ENCODE measurements at places on chromosomes 16 and 17.
A peak's percentile ranks its signal among the peaks of the same experiment; 100 is the strongest.

DNA sequence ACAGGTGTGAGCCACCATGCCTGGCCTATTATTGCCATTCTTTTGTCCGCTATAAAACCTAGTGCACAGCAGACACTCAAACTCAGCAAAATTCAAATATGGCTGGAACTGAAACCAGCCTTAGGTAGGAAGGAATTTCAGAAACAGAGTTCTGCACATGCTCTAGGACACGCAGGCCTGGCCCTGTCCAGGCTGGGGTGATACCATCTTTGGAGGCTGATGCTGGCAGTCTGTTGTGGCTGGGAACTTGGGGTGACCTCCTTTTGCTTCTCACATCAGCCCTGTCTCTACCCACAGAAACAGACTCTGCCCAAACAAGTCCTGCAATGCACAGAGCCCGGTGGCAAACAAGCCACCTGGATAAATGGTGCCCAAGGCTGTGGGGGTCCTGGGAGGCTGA is 12.6 kb upstream of the KIFC3 start:
- no peak for DNase-seq

GRCh38 chr17:8345052-8345690 is 5.5 kb downstream of the ODF4 start:
- no peak for DNase-seq

- DNase-seq = no peak
Measured at GRCh38 chr16:56369202-56369601, 56.1 kb downstream of the AMFR start.

DNA sequence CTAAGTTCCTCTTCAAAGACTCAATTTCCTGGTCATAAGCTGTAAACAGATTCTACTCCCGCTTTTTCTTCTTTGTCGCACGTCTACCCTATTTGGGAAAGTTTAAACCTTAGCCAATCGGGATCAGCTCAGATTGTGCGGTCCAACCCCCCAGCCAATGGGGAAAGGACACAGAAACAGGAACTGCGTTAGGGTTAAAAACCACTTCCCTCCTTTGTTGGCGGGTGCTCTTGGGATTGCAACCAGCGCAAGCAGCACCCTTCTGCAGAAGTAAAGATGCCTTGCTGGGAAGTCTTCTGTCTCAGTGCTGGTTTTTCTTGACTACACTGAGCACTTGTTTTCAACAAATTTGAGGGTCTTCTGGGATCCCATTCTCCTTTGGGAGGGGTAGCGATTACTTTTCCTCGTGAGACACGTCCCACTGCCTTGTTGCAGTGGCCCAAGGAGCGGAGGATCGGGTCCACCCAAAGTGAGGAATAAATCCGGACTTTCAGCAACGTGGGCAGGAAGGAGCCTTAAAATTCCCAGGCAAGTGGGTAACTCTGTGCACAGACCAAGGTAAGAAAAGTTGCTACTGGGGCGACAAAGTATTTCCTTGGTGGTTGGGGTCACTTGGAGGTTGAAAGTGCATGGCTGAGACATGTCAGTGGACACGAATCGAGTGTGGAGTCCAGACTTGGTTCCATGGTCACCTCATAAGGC is 1.0 kb upstream of the YPEL3 start:
- no peak for DNase-seq

GRCh38 chr17:12256380-12256995 is 235.8 kb downstream of the MAP2K4 start:
- no peak for DNase-seq

GRCh38 chr17:77479372-77480198 is 338.8 kb downstream of the SEC14L1 start:
- no peak for DNase-seq

DNA sequence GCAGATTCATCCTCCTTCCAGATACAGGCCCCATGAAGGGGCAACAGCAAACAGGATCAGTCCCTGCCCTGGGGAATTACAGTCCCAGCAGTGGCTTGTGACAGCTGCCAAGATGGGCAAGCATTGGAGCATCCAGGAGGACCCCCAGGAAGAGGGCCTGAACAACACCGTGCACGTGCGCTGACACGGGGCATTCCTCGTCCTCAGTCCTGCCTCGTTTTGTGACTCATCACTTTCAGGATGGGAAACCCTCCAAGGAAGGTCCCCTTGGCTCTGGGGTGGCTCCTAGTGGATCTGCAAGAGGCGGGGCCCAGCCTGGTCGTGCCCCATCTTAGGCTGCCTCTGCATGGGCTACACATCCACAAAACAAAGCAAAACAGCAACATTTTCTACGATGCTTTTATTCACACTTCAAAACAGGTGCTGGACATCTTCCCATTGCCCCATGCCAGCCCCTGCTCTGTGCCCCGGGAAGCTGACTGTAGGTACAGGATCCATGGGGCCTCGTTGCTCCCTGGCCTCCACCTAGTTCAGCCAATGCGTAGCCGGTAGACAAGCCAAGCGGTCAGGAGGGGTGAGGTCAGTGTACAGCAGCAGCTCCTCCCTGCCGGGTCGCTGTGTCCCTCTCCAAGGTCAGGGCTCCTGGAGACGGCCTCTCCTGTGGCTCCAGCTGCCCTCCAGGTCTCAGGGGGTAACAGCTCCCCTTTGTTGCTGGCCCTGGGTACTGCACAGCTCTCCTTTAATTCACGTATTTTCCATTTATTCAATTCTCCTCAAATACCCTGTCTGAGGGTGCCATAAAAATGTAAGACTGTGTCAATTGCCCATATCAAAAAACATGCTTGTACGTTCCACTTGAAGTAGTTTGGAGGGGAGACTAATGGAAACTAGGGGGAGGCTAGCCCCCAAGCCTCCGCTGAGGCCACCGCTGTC is 32.2 kb downstream of the ACTG1 start:
- no peak for DNase-seq

DNA sequence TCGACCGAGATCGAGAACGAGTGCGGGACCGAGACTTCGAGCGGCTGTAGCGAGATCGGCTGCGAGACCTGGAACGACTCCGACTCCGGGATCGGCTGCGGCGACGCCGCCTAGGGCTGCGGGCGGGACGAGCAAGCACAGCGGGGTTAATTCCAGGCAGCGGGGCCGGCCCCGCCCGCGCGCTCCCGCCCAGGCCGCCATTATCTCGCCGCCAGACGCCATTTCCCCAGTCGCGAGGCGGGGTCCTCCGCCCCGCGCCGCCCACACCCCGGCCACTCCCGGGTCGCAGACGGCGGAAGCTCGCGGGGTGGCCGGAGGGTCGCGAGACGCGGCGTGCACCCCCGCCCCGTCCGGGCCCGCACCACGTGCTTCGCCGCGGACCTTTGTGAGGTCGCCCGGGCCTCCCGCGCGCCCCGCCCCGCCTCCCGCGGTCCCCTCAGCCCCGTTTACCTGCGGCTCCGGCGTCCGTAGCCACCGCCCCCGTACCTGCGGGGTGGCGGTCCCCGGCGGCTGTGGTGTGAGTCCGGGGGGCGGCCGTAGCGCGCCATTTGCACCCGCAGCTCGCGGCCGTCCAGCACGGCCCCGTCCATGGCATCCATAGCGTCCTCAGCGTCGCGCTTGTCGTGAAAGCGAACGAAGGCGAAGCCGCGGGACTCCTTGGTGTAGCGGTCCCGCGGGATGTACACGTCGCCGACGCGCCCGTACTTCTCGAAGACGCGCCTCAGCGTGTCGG is 616 bp downstream of the SRSF2 start:
- DNase-seq = peak; percentile 46

- no peak for DNase-seq
Measured at GRCh38 chr17:77746896-77747554, 211.5 kb upstream of the TNRC6C start.

DNA sequence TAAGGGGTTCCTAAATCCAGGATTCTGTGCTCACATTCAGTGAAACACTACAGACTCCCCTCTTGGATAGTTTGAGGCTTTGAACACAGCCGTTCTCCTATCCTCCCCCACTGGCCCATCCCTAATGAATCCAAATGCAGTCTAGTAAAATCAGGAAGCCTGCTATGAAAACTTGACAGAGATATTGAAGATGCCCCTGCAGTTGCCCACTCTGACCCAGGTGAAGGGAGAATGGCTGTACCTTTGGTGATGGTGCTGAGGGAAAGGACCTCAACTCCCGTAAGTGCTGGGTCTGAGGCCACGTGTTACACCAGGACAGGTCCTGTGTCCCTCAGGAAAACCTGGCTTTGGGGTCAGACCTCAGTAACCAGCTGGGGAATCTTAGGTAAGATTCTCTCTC is 54.4 kb downstream of the SF3B3 start:
- no peak for DNase-seq

GRCh38 chr17:61422116-61422799 is 22.6 kb downstream of the TBX2 start:
- DNase-seq = no peak

DNA sequence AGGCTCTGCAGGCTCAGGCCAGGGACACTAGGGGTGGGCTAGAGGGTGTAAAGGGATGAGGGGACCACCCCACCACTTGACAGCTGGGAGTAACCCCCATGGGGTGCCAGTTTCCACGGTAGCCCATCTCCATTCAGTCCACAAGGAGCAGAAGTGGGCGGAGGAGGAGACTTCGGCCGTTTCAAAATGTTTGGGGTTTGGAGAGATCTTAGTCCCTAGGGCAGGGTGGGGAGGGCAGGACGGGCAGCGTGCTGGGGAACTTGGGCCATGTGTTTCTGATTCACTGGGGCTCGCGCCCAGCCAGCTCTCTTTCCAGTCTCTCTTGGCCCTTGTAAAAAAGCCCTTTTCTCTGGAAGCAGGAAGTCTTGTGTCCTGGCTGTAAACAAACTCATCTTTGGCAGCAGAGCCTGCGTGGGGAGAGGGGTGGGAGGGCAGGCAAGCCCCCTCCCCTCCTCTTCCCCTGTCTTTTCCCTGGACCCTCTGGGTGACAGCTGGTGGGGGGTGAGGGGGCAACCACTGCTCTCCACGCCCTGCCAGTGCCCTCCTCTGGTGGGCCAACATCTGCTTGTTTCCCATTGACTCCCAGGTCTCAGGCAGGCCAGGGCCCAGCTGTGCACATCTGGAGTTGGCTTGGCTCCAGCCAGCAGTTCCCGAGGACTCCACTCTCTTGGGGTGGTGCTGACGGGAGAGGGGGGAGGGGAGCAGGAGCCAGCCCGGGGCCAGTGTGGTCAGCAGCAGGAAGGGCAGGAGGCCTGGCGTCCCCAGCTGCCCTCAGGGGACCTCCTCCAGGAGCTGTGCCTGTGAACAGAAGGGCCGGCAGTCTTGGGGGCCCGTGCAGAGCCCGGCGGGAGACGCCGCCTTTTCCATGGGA is 8.1 kb downstream of the CYGB start:
- no peak for DNase-seq

DNA sequence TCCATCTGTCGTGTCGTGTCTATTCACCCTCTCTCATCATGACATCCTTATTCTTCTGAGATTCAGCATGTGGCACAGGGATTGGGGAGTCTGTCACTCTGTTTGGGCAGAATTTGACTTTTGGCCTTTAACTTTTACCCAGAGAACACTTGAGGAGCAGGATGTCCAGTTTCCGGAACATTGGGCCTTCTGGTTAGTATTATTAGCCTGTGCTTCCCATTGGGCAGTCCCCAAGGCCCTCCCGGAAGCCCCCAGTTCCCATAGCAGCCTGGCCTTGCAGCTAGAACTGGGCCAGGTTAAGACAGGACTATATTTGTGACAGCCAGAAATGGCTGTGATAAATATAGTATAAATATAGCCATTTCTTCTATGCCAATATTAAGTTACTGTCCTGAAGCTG is 9.6 kb downstream of the SCN4A start:
- no peak for DNase-seq

DNA sequence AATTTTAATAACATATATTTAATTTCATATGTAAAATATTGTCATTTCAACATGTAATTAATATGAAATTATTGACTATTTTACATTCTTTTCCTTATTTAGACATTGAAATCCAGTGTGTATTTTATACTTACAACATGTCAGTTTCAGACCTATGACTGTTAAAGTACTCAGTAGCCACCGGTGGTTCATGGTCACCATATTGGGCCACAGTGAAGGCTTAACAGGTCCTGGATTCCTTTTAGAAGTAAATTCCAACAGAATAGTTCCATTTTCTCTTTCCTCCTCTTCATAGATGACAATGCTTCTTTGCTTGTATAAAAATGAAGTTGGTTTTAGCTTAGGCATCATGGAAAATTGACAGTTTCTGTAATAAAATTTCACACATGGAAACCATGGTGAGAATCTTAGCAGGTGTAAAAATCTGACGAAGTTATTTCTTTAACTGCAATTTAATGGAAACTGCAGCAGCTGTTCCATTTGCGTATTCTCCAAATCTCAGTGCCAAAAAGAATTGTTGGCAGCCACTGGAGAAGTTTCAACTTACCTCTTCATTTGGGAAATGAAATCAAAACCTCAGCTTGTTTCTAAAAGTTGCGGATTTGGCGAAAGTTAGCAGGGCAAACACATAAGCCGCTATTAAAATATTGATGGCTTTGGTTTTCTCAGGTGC is 231.1 kb downstream of the CDH13 start:
- no peak for DNase-seq

GRCh38 chr17:27462714-27463113 is 6.5 kb downstream of the KSR1 start:
- DNase-seq = no peak

DNA sequence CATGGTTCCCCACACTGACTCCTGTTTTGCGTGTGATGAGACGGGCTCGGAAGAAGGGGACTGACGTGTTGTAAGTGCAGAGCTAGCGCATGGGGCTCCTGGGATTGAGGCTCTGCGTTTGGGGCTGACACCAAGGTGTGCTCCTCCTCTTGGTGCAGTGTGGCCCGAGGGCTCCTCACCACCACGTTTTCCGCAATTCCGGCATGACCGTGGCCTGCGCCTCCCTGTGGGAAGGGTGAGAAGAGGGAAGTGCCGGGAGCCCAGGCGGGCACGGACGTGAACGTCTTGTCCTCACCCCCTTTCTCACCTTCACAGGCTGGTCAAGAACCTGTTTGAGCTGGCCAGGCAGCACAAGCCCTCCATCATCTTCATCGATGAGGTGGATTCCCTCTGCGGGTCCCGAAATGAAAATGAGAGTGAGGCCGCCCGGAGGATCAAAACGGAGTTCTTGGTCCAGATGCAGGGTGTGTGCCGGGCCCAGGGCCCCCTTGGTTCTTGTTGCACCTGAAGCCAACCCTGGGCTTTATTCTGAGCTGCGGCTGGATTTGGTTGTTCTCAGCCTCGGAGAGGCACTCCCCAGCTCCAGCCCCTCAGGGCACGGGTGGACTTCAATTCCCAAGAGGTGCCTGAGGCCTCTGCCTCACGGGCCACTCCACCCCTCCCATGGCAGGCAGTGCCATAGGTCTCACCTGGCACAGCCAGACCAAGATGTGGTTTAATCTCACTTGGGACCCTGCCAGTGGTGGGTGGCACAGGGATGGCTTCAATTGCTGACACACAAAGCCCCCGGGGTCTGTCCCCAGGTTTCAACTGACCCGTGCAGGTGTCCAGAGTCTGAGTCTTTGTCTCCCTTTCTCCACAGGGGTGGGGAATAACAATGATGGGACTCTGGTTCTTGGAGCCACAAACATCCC is 8.9 kb downstream of the VPS4A start:
- DNase-seq = no peak

DNA sequence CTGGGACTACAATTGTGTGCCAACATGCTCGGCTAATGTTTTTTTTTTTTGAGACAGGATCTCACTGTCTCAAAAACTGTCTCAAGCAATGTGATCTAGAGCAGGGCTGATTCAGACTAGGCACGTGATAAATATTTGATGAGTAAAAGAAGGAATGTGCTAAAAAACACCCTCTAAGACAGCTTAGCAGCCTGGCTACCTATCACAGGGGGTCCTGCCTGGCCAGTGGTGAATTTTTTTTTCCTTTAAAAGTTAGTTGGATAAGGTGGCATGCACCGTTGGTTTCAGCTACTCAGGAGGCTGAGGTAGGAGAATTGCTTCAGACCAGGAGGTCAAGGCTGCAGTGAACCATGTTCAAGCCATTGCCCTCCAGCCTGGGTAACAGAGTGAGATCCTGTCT is 14.8 kb upstream of the GPATCH8 start:
- DNase-seq = no peak

GRCh38 chr16:27434141-27435051 is 32.4 kb downstream of the IL21R start:
- no peak for DNase-seq
